ENCODE measurements at places on chromosomes 5 and 9. TPM values are rescaled to one million over a fixed set of nuclear protein-coding genes. Genes with fewer than 3 reads are reported as not detected.

GRCh38 chr5:171524466-171524865 is 105.0 kb downstream of the FGF18 start:
- no peak for DNase-seq

GRCh38 chr5:129768735-129769134 is 20.8 kb downstream of the MINAR2 start:
- DNase-seq: no peak

DNA sequence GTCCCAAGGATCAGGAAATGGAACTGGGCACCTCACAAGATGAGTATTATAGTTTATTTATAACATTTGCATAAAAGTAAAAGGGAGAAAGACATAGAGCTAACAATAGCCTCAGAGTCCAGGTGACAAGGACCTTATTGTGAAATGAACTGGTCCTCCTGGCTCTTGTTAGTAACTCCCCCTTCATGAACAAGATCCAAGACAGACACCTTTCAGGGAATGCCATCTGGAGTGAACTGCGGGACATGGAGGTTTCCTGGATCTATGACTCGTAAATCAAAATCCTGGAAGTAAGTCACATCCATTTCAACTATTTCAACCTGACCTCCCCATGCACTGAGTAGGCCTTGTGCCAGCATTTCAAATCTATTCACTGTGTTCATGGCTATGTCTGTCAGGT is 129.5 kb upstream of the GAS1 start:
- no peak for DNase-seq

GRCh38 chr5:163564321-163564938 is 59.0 kb downstream of the MAT2B start:
- DNase-seq: peak; percentile 33

GRCh38 chr5:141850786-141851185 is 27.4 kb downstream of the PCDH1 start:
- DNase-seq: peak; percentile 17

DNA sequence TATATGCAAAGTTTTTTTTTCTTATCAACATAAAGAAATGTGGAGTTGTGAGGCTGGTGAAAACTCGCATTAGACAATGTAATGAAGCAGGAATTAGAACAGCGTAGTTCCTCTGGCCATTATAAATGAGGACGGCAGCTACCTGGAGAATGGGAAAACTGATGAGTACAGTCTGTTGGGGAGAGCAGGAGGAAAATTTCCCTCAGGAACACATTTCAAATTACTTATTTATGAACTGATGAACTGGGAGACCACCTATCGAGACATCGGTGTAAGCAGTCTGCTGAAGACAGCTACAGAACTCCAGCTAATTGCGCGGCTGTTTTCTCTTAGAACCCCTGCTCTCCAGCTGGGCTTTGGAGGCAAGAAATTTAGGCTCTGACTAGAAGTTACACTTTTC is 343.9 kb upstream of the CLINT1 start:
- no peak for DNase-seq

- no peak for DNase-seq
Observed at GRCh38 chr5:104736073-104736472, 1173.5 kb upstream of the NUDT12 start.

DNA sequence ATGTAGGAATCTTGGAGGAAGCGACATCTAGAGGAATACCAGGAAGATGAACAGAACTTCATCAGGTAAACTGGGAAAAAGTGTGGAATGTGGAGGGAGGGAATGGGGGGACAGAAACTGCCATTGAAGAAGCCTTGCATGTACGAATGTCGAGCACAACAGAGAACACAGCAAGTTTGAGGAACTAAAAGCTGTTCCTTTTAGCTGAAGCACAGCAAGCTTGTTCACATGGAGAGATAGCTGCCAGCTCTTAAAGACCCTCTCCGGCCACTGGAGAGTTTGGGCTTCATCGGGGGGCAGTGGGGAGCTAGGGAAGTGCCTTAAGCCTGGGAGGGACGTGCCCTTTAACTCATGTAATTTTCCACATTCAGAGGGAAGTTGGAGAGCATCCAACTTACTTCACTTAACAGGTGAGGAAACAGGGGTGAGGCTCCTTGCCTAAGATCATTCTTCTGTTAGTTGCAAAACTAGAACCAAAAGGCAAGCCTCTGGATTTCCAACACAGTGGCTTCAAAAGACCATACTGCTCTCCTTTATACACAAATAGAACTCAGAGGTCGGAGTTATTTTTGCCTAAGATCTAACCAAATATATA is 2.3 kb upstream of the CYFIP2 start:
- no peak for DNase-seq

GRCh38 chr5:120600639-120601038 is 136.5 kb downstream of the PRR16 start:
- no peak for DNase-seq

DNA sequence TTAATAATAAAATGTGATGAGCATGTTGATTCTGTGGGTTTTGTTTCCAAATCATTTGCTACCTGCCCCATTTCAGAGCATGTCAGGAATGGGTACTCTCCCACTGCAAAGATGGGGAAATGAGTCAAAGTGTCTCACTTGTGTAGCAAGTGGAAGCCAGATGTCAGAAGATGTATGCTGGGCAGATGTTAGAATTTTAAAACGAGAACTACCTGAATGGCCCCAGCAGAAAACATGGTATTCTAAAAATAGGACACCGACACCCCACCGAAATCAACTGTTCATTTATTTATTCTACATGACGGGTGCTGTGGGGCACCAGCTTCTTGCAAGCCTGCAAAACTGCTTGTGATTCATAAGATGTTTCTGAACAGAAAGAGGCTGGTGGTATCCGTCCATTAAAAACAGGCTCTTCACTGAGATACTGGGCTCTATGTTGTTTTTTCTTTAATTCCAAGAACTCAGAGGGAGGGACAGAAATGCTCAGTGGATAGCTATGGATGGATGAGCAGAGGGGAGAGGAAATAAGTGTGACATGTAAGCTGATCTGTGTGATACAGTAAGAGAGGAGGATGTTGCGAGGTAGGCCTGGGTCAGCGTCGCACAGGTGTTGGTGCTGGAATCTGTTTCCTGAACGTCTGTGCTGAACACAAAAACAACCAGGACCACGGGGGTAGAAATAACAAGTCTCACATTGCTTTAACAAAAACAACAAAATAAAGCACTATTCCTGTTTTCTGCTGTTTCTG is 157.2 kb downstream of the EFNA5 start:
- no peak for DNase-seq

DNA sequence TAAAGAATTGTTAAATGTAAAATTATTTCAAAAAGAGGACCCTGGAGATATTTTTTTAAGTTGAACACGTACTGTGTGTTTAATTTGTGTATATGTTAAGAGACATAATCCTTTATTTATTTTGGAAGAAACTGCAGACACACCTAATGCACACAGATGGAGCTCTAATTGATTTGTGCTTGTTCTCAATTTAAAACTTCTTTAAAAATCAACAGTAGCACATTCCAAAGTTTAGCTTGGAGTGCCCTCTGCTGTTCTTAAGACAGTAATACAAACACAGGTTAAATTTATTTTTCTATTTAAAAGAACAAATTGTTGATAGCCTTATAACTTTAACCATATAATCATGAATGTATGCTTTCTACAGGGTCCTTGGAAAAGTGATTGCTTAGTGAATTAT is 277.6 kb upstream of the ADAMTS16 start:
- DNase-seq: no peak

DNA sequence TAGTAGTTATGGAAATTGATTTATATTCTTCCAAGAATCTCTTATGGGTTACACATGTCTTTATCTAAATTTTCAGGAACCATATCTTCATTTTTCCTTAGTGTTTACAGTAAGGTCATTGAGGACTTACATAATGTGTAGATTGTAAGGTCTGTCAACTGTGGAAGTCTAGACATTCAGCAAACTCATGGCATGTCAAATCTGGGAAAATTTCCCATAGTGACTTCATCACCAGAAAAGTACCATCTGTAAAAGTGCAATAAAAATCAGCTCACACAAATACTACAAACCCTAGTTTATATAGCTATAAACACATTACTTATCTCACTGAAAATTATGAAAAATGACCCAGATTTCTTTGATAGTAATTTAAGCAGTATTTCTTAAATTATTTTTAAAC is 419.4 kb downstream of the MTRR start:
- no peak for DNase-seq

ZNF454 gene
- not detected for total RNA-seq

IRGM gene
- 2.4 TPM for total RNA-seq

PROB1 gene
- 1.0 TPM for total RNA-seq

NSMF gene
- 87.8 TPM for total RNA-seq

GRM6 gene
- not detected for total RNA-seq

C9 gene
- total RNA-seq: not detected

SLC34A1 gene
- total RNA-seq: 0.66 TPM

PCYOX1L gene
- total RNA-seq: 16.6 TPM

HAUS6 gene
- total RNA-seq: 14.6 TPM

FABP6 gene
- not detected for total RNA-seq

NPDC1 gene
- 0.87 TPM for total RNA-seq

SLC34A3 gene
- total RNA-seq: not detected

Measured in natural killer cell (primary cell).